ENCODE measurements at places on chromosomes 5 and 9.
A peak's percentile ranks its signal among the peaks of the same experiment; 100 is the strongest.

DNA sequence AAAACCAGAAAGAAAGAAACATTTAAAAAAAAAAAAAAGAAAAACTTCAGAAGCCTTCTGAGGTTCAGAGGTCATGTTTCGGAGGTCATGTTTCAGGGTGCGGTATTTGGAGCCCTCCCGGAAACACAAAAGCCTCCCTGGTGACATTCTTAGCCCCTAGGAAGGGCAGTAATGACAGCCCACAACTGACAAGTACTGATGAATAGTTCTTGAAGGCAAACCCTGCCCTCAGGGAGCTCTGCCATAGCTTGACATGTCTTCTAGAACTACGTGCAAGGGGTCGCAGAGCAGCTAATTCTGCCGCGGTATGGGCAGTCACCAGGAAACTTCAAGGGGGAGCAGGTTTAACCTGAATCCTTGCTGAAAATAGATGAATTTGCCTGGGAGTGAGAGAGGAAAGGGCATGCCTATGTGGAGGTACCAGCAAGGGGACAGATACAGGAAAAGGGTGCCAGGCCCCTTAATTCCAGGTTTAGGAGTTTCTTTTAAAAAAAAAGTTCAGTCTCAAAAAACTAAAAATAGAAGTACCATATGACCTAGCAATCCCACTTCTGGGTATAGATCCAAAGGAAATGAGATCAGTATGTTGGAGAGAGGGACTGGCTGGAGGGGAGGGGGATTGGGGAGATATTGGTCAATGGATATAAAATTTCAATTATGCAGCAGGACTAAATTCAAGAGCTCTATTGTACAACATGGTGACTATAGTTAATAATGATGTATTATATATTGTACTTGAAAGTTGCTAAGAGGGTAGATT lies 98.4 kb downstream of the C9orf152 start:
- ATAC-seq, result no peak

DNA sequence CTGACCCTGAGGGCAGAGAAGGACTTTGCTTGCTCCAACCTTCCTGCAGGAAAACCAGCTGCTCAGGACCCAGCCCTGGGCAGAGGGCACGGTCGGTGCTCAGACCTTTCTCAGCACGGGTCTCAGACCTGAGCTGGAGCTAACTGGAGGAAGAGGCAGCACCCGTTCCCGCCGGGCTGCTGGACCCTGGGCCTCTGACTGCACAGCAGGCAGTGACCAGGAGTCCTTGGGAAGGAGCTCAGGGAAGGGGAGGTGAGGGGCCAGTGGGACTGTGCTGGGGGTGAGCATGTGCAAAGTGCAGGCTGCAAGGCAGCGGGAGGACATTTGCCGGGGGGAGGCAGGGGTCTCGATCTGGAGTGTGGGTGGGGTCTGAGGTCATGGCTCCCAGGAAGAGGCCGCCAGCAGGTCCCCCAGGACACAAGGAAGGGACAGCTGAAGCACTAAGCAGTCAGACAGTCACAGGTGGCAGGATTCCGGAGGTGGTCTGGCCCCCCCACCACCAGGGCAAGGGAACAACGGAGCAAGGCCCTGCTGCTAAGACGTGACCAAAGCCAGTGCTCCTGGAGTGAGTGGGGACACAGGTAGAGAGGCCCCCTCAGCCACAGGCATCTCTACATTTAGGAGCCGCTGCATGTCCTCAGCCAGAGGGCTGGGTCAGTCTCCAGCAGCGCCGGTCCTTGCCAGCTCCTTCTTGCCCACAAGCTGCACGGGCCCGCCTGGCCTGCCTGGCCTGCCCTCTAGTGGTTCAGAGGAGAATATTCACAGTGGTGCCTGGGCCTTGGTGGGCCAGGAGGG lies 4.8 kb upstream of the DPM2 start:
- peak; percentile 80 for ATAC-seq

- no peak for ATAC-seq
These were observed 1.4 kb upstream of the CTNNAL1 start for GRCh38 chr9:109014608-109015280.

- no peak for ATAC-seq
These were observed 57.1 kb downstream of the MFAP3 start for GRCh38 chr5:154095904-154096303.
